ENCODE measurements at places on chromosomes 4 and X. TPM values are rescaled to one million over a fixed set of nuclear protein-coding genes. Genes with fewer than 3 reads are reported as not detected.

DNA sequence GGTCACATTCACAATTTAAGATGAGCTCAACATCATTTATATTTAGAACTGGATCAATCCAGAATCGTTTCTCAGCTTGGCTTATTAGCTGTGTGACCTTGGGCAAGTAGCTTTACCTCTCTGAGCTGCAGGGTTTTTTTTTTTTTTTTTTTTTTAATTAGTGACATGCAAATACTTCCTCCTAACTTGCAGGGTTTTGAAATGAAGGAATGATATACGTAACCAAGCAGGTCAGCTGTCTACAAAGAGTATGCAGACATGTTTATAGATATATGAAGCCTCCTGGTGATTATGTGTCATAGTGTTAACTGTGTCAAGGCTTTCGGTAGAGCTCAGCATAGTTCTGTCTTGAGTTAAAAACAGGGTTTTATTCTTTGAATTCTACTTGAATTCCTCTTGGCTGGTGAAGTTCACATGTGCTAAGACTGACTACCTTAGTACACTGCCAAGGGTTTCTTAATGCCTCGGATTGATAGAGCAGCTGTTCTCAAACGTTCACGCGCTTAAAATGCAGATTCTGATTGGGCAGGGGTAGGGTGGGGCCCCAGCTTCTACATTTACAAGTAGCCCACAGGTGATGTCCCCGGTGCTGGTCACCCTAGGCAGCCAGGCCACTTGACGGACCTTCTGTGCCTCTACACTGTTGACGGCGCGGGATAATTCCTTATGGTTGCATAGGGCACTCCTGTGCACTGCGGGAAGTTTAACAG lies 654 bp upstream of the STS start:
- H3K4me1 ChIP-seq, result no peaks in the 10 kb centered on the region
- H3K36me3 ChIP-seq, result no peaks in the 10 kb centered on the region
- no peaks in the 10 kb centered on the region for H3K27me3 ChIP-seq
- peak; percentile 29 for DNase-seq
- peak overlapping the region; percentile 76 for H3K4me3 ChIP-seq

GRCh38 chr4:107799669-107800450 lies 24.9 kb upstream of the SGMS2 start:
- no peaks in the 10 kb centered on the region for H3K4me1 ChIP-seq
- H3K36me3 ChIP-seq, result no peaks in the 10 kb centered on the region
- no peak overlapping the region for H3K4me3 ChIP-seq
- no peak overlapping the region for H3K27ac ChIP-seq
- DNase-seq, result no peak

DNA sequence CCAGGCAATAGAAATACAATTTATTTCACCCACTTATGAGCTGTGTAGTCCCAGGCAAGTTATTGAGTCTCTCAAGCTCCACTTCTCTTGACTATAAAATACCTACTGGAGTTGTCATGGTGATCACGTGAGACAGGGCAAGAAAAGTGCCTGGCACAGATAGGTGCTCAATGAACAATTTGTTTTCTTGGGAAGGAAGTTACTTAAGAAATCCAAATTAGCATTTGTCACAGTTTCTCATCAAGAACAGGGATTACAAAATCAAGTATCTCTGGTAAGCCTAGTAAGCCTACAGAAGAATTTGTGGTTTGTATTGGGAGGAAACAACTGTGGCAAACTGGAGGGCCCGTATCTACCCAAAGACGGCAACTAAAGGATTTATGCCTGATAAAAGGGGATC lies 37.5 kb upstream of the RASGEF1B start:
- no peaks in the 10 kb centered on the region for H3K4me1 ChIP-seq
- H3K36me3 ChIP-seq, result no peaks in the 10 kb centered on the region
- DNase-seq, result no peak

The WDR13 gene
- total RNA-seq, result 148 TPM

The PCDH7 gene
- total RNA-seq, result 6.3 TPM

DNA sequence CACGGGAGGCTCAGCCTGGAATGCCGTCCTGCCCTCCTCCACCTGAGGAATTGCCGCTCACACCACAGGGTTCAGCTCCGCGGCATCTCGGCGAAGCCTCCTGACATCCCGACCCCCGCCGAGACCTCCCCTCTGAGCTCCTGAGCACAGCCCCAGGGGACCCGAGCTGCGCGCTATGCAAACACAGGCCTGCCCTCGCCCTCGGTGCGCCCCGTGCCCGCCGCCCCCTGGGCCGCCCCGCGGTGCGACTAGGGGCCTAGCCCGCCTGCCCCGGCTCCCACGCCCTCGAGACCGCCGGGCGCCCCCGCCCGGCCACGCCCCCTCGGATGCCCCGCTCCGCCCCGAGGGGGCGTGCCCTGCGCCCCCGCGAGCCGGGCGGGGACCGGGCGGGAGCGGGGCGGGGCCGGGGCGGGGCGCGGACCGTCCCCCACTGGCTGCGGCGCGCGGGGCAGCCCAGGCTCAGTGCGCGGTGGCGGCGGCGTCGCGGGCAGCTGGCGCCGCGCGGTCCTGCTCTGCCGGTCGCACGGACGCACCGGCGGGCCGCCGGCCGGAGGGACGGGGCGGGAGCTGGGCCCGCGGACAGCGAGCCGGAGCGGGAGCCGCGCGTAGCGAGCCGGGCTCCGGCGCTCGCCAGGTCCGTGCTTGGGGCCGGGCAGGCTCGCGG lies at the start of gene FGFR3:
Gene FGFR3 (plus strand): TSS at position 462 of the 664 bp plus-strand sequence. CDS start 642 bp downstream, outside the sequence.
- H3K27me3 ChIP-seq, result peaks cover 14% of the 10 kb centered on the region
- peak within 1 kb of the TSS; percentile 34 for H3K4me3 ChIP-seq
- DNase-seq, result no peak

GRCh38 chr4:153522802-153523094 lies 56.6 kb downstream of the TMEM131L start:
- no peaks in the 10 kb centered on the region for H3K36me3 ChIP-seq
- no peaks in the 10 kb centered on the region for H3K27me3 ChIP-seq
- H3K4me1 ChIP-seq, result peaks cover 17% of the 10 kb centered on the region
- H3K27ac ChIP-seq, result no peak overlapping the region

GRCh38 chr4:109155682-109156283 lies 146.7 kb downstream of the COL25A1 start:
- H3K4me1 ChIP-seq, result no peaks in the 10 kb centered on the region
- no peaks in the 10 kb centered on the region for H3K36me3 ChIP-seq
- H3K27ac ChIP-seq, result no peak overlapping the region

GRCh38 chrX:66126662-66127061 lies 37.4 kb upstream of the HEPH start:
- no peaks in the 10 kb centered on the region for H3K27me3 ChIP-seq
- no peak overlapping the region for H3K27ac ChIP-seq
- no peak for DNase-seq
- H3K36me3 ChIP-seq, result no peaks in the 10 kb centered on the region
- H3K4me3 ChIP-seq, result no peak overlapping the region

DNA sequence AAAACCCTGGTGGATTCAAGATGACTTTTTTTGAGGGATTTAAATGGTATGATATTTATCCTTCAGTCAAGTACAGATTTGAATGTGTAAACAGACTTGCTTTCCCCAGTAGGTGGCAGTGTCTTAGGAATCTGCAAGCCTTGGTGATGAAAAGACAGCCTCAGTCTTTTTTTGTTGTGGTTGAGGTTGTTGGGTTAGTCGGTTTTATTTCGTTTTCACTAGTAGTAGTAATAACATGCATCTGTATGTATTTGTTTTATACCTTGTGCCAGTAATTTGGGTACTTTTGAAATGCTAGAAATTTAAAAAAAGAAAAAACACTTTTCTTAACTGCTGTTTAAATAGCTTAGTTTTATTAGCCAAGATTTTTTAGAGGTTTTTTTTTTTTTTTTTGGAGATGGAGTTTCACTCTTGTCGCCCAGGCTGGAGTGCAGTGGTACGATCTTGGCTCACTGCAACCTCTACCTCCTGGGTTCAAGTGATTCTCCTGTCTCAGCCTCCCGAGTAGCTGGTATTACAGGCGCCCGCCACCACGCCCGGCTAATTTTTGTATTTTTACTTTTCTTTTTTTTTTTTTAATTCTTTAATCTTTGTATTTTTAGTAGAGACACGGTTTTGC lies 39.2 kb downstream of the COPS4 start:
- DNase-seq, result no peak
- H3K4me1 ChIP-seq, result no peaks in the 10 kb centered on the region

GRCh38 chrX:97109730-97110129 lies 226.0 kb downstream of the RPA4 start:
- H3K27ac ChIP-seq, result no peak overlapping the region
- no peak for DNase-seq
- no peaks in the 10 kb centered on the region for H3K4me1 ChIP-seq
- H3K27me3 ChIP-seq, result no peaks in the 10 kb centered on the region

- H3K27me3 ChIP-seq, result no peaks in the 10 kb centered on the region
- DNase-seq, result no peak
- no peak overlapping the region for H3K4me3 ChIP-seq
- no peaks in the 10 kb centered on the region for H3K4me1 ChIP-seq
- no peak overlapping the region for H3K27ac ChIP-seq
- H3K36me3 ChIP-seq, result no peaks in the 10 kb centered on the region
Observed at GRCh38 chr4:26787461-26788340, 72.9 kb upstream of the STIM2 start.

DNA sequence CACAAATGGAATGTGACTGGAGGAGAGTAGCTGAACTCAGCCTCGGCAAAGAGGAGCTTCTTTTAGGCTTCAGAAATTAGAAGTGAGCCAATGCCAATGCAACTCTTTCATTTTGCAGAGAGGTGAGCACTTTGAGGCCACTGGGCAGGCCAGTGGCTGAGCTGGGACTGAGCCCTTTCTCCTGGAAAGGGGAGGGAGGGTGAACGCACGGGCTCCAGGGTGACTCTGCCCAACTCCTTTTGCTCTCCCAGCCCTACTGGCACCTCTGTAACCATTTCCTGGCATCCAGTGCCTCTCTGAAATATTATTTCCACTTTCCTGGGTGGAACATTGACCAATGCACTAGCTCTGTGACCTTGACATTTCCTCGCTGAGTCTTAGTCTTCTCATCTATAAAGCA lies 88.1 kb downstream of the SLC2A9 start:
- no peak overlapping the region for H3K4me3 ChIP-seq
- no peaks in the 10 kb centered on the region for H3K36me3 ChIP-seq
- no peak for DNase-seq
- no peak overlapping the region for H3K27ac ChIP-seq
- H3K4me1 ChIP-seq, result no peaks in the 10 kb centered on the region
- no peaks in the 10 kb centered on the region for H3K27me3 ChIP-seq

- H3K27ac ChIP-seq, result no peak overlapping the region
- H3K27me3 ChIP-seq, result no peaks in the 10 kb centered on the region
- no peak overlapping the region for H3K4me3 ChIP-seq
- no peak for DNase-seq
- H3K4me1 ChIP-seq, result no peaks in the 10 kb centered on the region
Observed at GRCh38 chr4:175325230-175325629, 407.1 kb downstream of the ADAM29 start.

DNA sequence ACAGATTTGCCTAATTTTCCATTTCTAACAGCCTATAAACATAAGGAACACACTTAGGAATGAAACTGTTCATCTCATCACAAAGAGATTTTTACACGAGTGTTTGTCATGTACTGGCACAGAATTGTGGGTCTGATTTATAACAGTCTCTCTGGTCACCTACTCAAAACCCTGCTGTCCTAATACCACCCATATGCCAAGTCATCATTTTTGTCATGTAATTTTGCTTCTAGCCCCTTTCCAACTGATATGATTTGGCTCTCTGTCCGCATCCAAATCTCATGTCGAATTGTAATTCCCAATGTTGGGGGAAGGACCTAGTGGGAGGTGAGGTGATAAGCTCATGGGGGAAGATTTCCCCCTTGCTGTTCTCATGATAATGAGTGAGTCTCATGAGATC lies 284.1 kb upstream of the SLITRK2 start:
- no peak overlapping the region for H3K27ac ChIP-seq
- DNase-seq, result no peak
- no peaks in the 10 kb centered on the region for H3K4me1 ChIP-seq
- no peaks in the 10 kb centered on the region for H3K27me3 ChIP-seq

- H3K27ac ChIP-seq, result no peak overlapping the region
- H3K27me3 ChIP-seq, result no peaks in the 10 kb centered on the region
- H3K4me1 ChIP-seq, result no peaks in the 10 kb centered on the region
Observed at GRCh38 chr4:127181001-127181400, 451.8 kb upstream of the INTU start.

The ZNF141 gene
- 48.3 TPM for total RNA-seq

GRCh38 chrX:9606971-9607370 lies 142.1 kb downstream of the TBL1X start:
- no peaks in the 10 kb centered on the region for H3K27me3 ChIP-seq
- no peak for DNase-seq
- H3K36me3 ChIP-seq, result no peaks in the 10 kb centered on the region
- no peak overlapping the region for H3K4me3 ChIP-seq

GRCh38 chrX:103464072-103464773 lies 55.1 kb downstream of the RAB40A start:
- H3K4me3 ChIP-seq, result peak overlapping the region; percentile 6
- no peak overlapping the region for H3K27ac ChIP-seq
- H3K27me3 ChIP-seq, result no peaks in the 10 kb centered on the region
- H3K36me3 ChIP-seq, result no peaks in the 10 kb centered on the region
- DNase-seq, result peak; percentile 16
- H3K4me1 ChIP-seq, result no peaks in the 10 kb centered on the region

- no peaks in the 10 kb centered on the region for H3K4me1 ChIP-seq
- H3K27ac ChIP-seq, result no peak overlapping the region
- H3K4me3 ChIP-seq, result no peak overlapping the region
- H3K27me3 ChIP-seq, result no peaks in the 10 kb centered on the region
- no peak for DNase-seq
Observed at GRCh38 chrX:110363244-110363643, 4.6 kb downstream of the RTL9 start.

DNA sequence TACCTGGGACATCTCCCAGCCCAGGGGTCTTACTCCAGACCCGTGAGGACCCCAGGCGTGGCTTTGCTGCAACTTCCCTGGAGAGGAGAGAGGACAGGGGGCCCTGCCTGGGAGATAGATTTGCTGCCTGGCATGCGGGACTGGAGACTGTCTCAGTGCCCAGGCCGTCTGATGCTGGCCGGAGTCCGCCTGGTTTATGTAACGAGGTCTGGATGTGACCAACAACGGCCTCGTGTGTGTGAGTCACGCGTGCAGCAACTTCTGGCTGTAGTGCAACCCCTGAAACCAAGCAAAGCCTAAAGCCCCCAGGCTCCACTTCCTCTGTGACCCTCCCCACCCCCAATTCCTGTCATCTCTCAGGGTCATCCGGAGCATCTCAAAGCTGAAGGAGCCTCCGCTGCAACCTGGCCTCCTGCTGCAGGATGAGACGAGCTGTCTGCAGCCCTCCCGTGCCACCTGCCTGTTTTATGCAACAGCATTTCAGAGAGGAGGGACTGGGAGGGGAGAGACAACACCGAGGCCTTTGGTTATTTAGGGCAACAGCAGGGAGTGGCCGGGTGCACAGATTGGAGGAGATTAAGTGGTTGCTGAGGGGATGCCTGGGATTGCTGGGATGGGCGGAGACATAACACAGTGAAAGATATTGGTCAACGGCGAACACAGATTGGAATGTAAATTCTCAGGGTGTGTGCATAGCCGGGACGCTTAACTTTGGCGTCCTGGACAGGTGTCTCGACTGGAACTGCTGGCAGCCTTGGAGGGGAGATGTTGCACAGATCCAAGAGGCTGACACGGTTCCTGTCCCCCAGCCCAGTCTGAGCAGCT lies 16.0 kb downstream of the XG start:
- no peaks in the 10 kb centered on the region for H3K4me1 ChIP-seq
- DNase-seq, result no peak
- no peaks in the 10 kb centered on the region for H3K36me3 ChIP-seq
- H3K27me3 ChIP-seq, result no peaks in the 10 kb centered on the region
- no peak overlapping the region for H3K4me3 ChIP-seq
- H3K27ac ChIP-seq, result no peak overlapping the region

Measured in ovary (tissue), 10 donors.